ENCODE measurements at places on chromosomes 5 and 9. TPM values are rescaled to one million over a fixed set of nuclear protein-coding genes. Genes with fewer than 3 reads are reported as not detected.

The CFAP77 gene
- 3.3 TPM for total RNA-seq

The PIP5KL1 gene
- 0.20 TPM for total RNA-seq

DNA sequence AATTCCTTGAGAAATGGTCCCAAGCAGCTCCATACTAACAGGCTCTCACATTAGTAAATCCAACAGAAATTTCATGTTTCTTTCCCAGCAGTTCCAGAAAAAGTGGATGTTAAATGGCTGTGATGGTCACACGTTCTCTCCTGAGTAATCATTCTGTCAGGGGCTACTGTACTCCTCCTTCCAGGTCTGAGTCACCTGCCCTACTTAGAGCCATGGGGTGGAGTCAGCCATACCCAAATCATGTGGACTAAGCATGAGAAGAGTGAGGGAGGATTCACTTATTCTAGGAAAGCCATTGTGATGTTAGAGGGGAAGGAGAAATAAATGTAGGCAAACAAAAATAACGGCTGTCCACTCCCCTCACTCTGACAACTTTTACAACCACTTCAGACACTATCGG is 547.2 kb downstream of the CSNK1G3 start:
- DNase-seq = no peak

- DNase-seq = no peak
Observed at GRCh38 chr5:159660401-159660800, 255.9 kb upstream of the ADRA1B start.

- DNase-seq = no peak
Observed at GRCh38 chr9:127351182-127352166, 45.5 kb upstream of the SLC2A8 start.
